ENCODE measurements at places on chromosomes 1 and 21. TPM values are rescaled to one million over a fixed set of nuclear protein-coding genes. Genes with fewer than 3 reads are reported as not detected.

DNA sequence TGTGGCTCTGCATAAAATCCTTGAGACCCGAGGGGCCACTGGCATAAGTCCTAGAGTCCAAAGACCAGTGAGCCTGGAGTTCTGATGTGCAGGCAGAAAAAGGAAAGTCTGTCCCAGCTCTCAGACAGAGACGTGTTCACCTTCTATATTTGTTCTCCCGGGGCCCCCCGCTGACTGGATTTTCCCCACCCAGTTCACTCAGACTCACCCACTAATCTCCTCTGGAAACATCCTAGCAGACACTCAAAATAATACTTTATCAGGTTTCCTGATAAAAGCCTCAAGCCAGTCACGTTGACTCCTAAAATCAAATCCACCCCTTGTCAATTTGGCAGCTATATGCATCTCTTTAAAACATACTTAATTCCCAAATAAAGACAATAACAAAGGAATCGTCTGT is 1084.2 kb upstream of the NCAM2 start:
- no peak for DNase-seq

LCE1C gene
- not detected for total RNA-seq

DNA sequence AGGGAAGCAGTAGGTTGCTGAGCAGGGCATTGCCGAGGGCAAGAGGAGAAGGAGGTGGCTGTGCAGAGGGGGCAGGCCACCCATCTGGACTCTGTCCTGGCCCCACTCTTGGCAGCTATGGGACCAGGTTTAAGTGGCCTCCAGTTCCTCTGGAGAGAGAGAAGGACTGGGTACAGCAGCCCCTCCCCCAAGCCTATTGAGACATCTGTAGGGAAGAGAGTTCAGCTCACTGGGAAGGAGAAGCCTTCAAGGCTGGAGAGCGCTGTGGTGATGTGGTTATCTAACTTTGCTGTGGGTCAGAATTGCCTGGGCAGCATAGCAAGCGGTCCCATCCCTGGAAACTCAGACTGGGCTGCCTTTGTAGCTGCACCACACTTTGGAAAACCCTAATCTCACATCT is 93.9 kb downstream of the KCNJ15 start:
- DNase-seq = no peak

MEF2D gene
- total RNA-seq = 50.0 TPM

- DNase-seq = no peak
Measured at GRCh38 chr1:15141935-15142539, 11.5 kb upstream of the TMEM51 start.

GRCh38 chr1:54167422-54168139 is 14.8 kb upstream of the CDCP2 start:
- no peak for DNase-seq

- DNase-seq = no peak
Measured at GRCh38 chr1:87179076-87179810, 149.4 kb upstream of the LMO4 start.

- DNase-seq = no peak
Measured at GRCh38 chr1:98385652-98386051, 275.9 kb upstream of the SNX7 start.

DNA sequence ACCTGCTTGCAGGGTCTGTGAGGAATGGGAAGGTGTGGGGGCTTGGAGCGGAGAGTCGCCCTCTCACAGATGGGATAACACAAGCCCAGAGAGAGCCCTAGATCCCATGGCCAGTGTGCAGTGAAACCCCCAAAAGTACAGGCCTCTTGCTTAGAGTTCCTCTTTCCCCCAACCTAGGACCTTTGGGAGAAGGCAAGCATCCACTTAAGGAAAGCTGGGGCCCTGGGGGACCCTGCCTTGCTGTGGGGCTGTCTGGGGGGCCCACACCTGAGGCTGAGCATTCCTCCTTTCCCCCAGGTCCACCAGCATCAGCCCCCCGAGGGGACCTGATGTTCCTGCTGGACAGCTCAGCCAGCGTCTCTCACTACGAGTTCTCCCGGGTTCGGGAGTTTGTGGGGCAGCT is 1.1 kb downstream of the VWA1 start:
- DNase-seq = no peak

CYP4A11 gene
- 0.71 TPM for total RNA-seq

RAB42 gene
- 0.69 TPM for total RNA-seq

DNA sequence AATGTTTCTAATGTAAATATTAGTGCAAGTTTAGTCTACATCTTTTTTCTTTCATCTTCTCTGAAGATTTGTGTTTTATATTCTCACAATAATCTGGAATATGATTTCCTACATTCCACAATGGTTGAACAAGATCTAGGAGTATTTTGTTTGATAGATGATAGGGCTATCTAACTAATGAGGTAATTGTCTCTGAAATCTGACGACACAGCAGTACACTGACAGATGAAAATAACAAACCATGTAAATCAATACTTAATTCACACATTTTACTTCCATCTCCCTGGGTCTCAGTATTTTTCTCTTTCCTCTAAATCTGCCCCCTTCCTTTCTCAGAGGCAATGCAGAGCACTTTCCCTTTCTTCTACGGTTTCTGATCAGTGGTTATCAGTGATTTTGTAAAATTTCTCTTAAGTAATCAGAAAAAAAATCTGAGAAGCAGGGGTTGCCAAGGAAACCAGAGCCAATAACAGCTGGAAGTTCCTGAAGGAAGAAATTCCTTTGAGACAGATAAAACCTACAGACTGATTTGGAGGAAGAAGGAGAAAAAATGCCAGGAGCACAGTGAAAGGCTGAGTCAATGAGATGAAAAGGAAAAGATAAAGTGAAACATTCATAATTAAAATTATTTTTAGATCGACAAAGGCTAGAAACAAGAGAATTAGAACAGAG is 7.3 kb upstream of the ANKRD13C start:
- no peak for DNase-seq

GRCh38 chr1:66300280-66300971 is 233.5 kb upstream of the SGIP1 start:
- DNase-seq = no peak

DNA sequence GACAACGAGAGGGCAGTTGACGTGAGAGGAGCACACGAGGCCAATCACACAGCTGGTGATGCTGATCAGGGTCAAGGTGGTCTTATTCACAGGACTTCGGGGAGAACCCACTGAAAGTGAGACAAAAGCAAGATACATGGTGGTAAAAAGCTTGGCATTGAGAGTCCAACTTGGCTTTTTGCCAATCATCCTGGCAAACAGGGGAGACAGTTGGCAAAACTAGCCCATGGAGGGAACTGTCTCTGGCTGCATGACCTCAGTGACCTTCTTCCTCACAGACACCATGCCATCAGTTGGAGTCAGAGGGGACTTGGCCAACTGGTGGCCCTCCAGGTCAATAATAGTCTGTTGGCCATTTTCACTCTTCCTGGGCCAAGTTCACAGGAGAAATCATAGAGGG is 139.9 kb downstream of the ASTN1 start:
- DNase-seq = no peak

DNA sequence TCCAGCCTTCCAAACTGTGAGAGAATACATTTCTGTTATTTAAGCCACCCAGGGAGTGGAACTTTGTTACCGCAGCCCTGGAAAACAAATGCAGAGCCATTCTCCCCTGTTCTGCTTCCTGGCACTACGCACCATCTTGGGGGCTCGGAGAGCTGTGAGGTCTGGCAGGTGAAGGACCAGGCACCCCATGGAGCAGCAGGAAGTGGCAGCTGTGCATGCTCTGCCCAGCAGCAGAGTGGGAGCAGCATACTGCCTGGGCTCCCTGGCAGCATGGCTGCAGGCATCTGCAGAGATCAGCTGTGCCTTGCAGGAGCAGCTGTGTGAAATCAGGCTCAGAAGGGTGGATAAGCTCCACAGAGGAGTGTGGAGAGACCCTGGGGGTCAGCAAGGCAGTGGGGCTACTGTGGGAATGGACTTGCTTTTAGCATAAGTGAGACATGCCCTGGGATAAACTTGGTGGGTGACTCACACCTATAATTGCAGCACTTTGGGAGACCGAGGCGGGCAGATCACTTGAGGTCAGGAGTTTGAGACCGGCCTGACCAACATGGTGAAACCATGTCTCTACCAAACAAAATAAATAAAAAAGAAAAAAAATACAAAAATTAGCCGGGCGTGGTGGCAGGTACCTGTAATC is 17.7 kb upstream of the ZSCAN20 start:
- peak; percentile 32 for DNase-seq

GRCh38 chr1:244021427-244021826 is 29.7 kb upstream of the ZBTB18 start:
- DNase-seq = no peak

GRCh38 chr1:152577168-152577567 is 3.1 kb downstream of the LCE3D start:
- no peak for DNase-seq

DNA sequence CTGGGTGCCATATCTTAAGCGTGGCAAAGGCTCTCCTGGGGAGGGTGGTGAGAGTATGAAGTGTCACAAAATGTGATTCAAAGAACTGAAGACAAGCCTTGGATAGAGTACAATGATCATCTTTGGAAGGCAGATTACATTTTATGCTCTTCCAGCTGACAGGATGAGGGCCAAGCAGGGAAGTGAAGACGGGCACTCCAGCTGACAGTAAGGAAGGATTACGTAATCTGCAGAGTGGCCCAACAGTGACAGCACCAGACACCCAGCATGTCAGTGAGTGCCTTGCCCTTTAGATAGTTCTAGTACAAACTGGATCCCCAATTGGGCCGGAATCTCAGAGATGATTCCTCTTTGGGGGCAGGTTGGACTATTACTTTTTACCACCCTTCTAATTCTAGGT is 52.7 kb downstream of the UBE2T start:
- no peak for DNase-seq

Measured in glutamatergic neuron (in vitro differentiated cells).